ENCODE measurements at places on chromosomes 11 and 22.

- DNase-seq, result peak; percentile 38
Observed at GRCh38 chr22:44975427-44976262, 34.2 kb downstream of the PHF21B start.

GRCh38 chr11:102320679-102321078 lies 3.4 kb downstream of the BIRC3 start:
- DNase-seq, result no peak

DNA sequence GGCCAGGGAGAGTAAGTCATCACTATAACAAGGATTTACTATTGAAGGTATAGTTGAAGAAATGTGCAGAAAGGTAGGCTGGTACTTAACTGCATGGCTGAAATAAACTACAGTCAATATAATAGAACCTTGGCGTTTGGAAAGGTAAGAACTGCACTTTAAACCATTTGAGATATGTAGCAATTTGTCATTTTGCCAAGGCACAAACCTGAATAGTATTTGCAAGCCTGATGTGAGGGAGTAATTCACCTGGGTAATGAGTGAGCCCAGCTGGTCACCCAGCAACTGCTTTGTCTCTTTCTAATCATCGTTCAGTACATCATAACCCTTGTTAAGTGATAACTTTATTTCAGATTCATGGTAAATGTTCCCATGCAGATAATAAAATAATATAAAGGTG lies 62.3 kb upstream of the SCUBE2 start:
- no peak for DNase-seq

GRCh38 chr11:41879214-41879613 lies 419.8 kb upstream of the LRRC4C start:
- no peak for DNase-seq

- peak; percentile 26 for DNase-seq
Observed at GRCh38 chr11:76695133-76695532, 24.6 kb upstream of the LRRC32 start.

- DNase-seq, result no peak
Observed at GRCh38 chr22:17085277-17086181, 729 bp downstream of the IL17RA start.

- no peak for DNase-seq
Observed at GRCh38 chr11:95531116-95531515, 258.5 kb downstream of the FAM76B start.

GRCh38 chr11:69634069-69634468 lies 6.9 kb upstream of the CCND1 start:
- DNase-seq, result no peak

DNA sequence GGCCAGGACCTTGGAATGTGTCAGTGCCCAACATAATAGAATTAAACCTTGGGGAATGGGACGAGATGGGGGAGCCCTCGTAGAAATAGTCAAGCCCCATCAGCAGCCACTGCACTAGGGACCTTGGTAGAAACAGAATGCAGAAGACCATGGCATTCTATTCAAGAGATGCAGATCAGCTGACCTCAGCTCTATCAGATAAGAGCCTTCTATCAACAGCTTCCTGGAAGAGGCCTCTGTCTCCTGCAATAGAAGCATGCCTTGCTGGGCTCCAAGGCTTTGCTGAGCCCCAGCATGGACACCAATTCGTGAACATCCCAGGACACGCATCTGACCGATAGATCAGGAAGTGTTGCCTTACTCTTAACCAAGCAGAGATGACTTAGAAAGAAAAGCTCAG lies 27.5 kb upstream of the FLI1 start:
- DNase-seq, result no peak

GRCh38 chr22:49480331-49480730 lies 347.3 kb downstream of the BRD1 start:
- no peak for DNase-seq

Data from hematopoietic multipotent progenitor cell treated with erythropoietin and hydrocortisone succinate and interleukin-3 and kit ligand, for 17 days (in vitro differentiated cells).